ENCODE measurements at places on chromosomes 6 and 20. TPM values are rescaled to one million over a fixed set of nuclear protein-coding genes. Genes with fewer than 3 reads are reported as not detected.
A peak's percentile ranks its signal among the peaks of the same experiment; 100 is the strongest.

The MMP24 gene
- total RNA-seq = 10.1 TPM

The SLC22A3 gene
- total RNA-seq = 65.0 TPM

The RNF114 gene
- 63.0 TPM for total RNA-seq

The PRELID3B gene
- 48.7 TPM for total RNA-seq

GRCh38 chr20:58981628-58982364 lies 740 bp downstream of the NELFCD start:
- no peaks in the 10 kb centered on the region for H3K27me3 ChIP-seq
- H3K27ac ChIP-seq = peak overlapping the region; percentile 95
- peaks cover 11% of the 10 kb centered on the region for H3K4me1 ChIP-seq
- H3K4me3 ChIP-seq = peak overlapping the region; percentile 95

DNA sequence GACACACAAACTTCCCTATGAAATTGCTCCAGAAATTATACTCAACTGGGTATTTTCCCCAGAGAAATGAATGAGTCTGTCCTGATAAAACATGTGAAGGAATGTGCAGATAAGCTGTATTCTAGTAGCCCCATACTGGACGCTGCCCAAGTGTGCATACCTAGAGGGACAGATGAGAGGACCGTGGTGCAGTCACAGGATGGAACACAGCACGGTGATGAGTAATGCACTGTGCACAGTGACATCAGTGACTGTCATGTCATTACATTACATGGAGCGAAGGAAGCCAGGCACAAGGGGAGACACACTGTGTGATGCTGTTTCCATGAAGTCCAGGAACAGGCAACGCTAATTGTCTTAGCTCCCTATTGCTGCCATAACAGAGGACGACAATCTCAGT lies 155.5 kb downstream of the CDH4 start:
- H3K27me3 ChIP-seq = no peaks in the 10 kb centered on the region
- no peak for DNase-seq
- H3K27ac ChIP-seq = no peak overlapping the region

GRCh38 chr6:17881085-17881858 lies 106.2 kb downstream of the KIF13A start:
- H3K4me3 ChIP-seq = no peak overlapping the region
- H3K27ac ChIP-seq = no peak overlapping the region
- peaks cover 4% of the 10 kb centered on the region for H3K4me1 ChIP-seq
- H3K27me3 ChIP-seq = no peaks in the 10 kb centered on the region
- DNase-seq = no peak

GRCh38 chr6:116030770-116031169 lies 29.9 kb downstream of the FRK start:
- no peaks in the 10 kb centered on the region for H3K36me3 ChIP-seq
- H3K4me3 ChIP-seq = no peak overlapping the region
- no peak for DNase-seq
- no peaks in the 10 kb centered on the region for H3K27me3 ChIP-seq

DNA sequence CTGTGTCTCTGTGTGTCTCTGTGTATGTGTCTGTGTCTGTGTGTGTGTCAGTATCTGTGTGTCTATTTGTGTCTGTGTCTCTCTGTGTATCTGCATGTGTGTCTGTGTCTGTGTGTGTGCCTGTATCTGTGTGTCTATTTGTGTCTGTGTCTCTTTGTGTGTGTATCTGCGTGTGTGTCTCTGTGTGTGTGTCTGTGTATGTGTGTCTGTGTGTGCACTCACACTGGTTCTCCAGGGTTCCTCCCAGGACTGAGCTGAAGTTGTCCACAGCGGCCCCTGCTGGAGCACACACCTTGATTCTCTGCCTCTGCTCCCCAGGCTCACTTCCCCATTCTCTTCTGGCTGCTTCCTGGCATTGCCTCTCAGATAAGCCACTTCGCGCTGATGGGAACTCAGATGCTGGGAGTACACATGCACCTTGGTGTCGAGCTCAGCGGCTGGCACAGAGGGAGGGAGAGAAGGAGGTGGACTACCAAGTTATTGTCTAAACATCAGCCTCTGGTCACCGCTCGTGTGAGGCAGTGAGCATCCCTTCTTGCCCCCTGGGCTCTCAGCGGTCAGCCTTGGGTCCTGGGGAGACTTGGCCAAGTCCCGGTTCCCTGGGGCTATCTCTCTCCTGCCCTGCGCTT lies 104.9 kb upstream of the NXT1 start:
- no peak overlapping the region for H3K4me3 ChIP-seq
- no peak overlapping the region for H3K27ac ChIP-seq
- DNase-seq = peak; percentile 65
- H3K4me1 ChIP-seq = no peaks in the 10 kb centered on the region

GRCh38 chr6:71351190-71351589 lies 62.6 kb downstream of the OGFRL1 start:
- no peaks in the 10 kb centered on the region for H3K27me3 ChIP-seq
- peak overlapping the region; percentile 17 for H3K27ac ChIP-seq
- H3K36me3 ChIP-seq = no peaks in the 10 kb centered on the region
- DNase-seq = peak; percentile 60
- H3K4me1 ChIP-seq = peaks cover 11% of the 10 kb centered on the region

DNA sequence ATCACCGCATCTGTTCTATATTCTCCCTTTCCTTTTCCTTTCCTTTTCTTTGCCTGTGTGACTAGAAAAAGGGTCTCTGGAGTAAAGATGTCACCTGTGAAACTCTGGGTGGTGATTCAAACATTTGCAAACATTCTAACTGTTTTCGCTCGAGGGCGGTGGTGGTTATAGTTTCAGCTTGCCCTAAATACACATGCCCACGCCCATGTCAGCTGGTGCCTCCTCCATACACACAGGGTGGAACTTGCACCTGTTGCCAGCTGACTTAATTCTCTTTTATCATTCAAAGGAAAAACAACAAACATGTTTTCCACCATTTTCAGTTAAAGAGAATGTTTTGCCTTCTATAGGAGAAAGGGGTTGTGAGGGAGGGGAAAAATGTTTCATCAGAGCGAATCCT lies 381.9 kb upstream of the ARID1B start:
- H3K27ac ChIP-seq = no peak overlapping the region
- DNase-seq = no peak
- H3K27me3 ChIP-seq = no peaks in the 10 kb centered on the region
- H3K36me3 ChIP-seq = no peaks in the 10 kb centered on the region
- no peak overlapping the region for H3K4me3 ChIP-seq
- H3K4me1 ChIP-seq = peaks cover 23% of the 10 kb centered on the region

GRCh38 chr6:11460837-11461661 lies 76.5 kb upstream of the TMEM170B start:
- no peaks in the 10 kb centered on the region for H3K27me3 ChIP-seq
- no peak overlapping the region for H3K4me3 ChIP-seq
- peak overlapping the region; percentile 67 for H3K27ac ChIP-seq
- H3K36me3 ChIP-seq = no peaks in the 10 kb centered on the region
- H3K4me1 ChIP-seq = no peaks in the 10 kb centered on the region
- DNase-seq = no peak

DNA sequence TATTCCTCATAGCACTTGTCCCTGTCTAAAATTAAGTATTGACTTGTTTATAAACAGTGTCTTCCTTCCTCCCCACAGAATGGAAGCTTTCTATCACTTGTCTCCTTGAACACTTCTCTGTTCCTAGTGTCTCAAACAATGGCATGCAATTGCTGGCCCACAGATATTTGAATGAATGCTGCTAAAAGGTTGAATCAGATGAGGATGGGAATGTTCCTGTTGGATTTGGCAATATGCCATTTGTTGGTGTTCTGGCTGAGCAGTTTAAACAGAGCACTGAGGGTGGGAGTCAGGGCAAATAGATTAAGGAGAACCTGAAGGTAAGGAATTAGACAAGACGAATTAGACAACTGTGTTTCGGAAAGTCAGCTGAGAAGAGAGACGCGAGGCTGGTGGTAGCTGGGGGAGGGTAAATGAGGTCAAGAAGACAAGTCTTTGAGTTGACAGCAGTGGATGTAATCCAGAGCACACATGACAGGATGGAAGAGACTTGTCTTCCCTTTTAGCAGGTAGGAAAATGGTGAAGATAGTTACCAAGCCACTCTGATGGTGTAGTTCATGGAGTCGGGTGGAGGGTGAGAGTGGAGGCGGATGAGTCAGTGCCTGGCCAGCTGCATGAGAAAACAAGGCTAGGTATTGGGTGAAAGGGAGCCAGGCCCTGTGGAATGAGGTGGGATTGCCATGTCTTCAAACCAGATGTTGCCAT lies 58.3 kb upstream of the GNRH2 start:
- H3K27ac ChIP-seq = no peak overlapping the region
- no peaks in the 10 kb centered on the region for H3K27me3 ChIP-seq
- peaks cover 17% of the 10 kb centered on the region for H3K36me3 ChIP-seq
- H3K4me1 ChIP-seq = no peaks in the 10 kb centered on the region
- H3K4me3 ChIP-seq = no peak overlapping the region

GRCh38 chr20:51801823-51802123 lies 548 bp downstream of the SALL4 start:
- H3K4me1 ChIP-seq = peaks cover 33% of the 10 kb centered on the region
- no peaks in the 10 kb centered on the region for H3K36me3 ChIP-seq
- H3K27ac ChIP-seq = no peak overlapping the region
- H3K27me3 ChIP-seq = no peaks in the 10 kb centered on the region
